ENCODE measurements at places on chromosomes 6 and 20.
A peak's percentile ranks its signal among the peaks of the same experiment; 100 is the strongest.

GRCh38 chr20:44302026-44302669, 8.9 kb downstream of the FITM2 start:
- DNase-seq, result no peak

DNA sequence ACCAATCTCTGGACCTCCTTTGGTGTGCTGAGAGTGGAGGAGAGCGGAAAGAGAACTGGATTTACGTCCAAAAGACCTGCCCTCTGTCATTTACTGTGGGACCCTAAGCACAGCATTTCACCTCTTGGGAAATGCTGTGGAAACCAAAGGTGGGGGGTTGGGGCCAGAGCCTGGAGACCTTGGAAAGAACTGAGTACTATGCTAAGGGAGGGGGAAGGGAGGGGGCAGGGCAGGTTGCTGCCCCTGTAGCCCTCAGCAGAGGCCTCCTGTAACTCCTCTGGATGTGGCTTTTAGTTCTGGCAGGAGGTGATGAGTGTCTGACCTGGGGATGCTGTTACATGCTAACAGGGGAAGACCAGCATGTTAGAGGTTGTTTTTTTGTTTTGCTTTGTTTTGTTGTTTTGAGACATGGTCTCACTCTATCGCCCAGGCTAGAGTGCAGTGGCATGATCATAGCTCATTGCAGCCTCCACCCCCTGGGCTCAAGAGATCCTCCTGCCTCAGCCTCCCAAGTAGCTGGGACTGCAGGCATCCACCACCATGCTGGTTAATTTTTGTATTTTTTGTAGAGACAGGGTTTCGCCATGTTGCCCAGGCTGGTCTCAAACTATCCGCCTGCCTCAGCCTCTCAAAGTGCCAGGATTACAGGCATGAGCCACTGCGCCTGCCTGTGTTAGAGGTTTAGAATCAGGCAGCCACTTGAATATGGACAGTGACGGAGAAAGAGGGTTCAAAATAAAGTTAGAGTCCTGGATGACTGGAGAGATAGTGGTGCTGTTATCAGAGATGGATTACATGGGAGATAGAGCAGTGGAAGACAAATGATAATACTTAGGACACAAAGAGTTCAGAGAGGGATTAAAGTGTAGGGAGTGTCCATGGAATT, 18.4 kb upstream of the PARD6B start:
- no peak for DNase-seq

GRCh38 chr6:121506761-121507754, 71.6 kb downstream of the GJA1 start:
- DNase-seq, result no peak

DNA sequence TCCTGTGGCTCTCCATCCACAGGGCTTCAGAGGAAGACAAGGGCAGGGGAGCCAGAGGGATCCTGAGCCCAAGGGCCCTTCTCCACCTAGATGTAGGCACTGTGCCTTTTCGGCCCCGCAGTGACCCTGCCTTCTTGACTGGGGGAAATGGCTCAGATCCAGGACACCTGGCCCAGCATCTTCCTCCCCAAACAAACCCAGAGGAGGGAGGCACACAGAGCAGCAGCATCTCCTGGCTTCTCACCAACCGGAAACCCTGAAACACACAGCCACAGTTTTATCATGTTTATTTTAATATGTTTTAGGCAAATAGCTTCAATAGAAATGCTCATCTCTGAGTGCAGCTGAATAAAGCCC, 84.5 kb upstream of the LRFN2 start:
- no peak for DNase-seq

GRCh38 chr20:26169506-26169905, 472.9 kb upstream of the ZNF337 start:
- no peak for DNase-seq

DNA sequence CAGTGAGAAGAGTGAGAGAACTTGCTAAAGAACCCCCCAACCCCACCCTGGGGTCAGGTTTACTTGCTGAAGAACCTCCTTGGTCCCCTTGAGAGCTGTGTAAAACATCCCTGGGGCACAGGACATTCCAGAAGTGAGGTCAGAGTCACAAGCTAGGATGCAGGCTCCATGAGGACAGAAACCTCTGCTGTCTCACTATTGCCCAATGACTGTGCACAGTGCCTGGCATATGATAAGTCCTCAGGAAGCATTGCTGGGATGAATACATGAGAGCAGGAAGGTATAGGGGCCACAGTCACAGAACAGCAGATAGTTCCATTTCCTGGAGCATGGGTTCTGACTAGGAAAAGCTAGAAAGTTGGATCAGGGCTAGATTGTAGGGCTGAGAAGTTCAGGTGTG, 18.4 kb downstream of the NT5E start:
- DNase-seq, result no peak

DNA sequence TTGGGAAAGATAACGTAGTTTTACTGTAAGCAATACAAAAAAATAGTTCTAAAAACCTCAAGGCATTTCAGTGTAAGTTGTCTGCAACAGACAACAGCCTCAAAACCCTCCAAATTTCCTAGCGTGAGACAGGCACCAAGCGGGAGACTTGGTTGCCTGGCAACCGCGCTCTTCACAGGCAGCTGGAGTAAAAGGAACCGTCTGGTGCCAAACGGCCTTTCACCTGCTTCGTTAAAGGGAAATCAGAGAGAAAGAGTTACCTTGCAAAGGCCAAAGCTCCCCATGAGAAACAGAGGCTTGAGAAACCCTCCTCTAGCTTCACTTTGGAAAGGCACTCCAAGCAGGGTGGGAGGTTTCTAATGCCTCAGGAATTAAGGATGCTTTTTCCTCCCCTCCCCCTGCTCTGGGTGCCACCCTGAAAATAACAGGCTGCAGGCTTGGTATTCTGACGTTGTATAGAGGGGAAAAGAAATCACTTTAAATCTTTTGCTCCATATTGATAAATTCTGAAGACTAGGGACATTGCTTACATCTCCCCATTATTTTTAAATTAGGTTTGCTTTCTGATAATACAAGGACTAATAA, 129.7 kb upstream of the UFL1 start:
- DNase-seq, result peak; percentile 4

DNA sequence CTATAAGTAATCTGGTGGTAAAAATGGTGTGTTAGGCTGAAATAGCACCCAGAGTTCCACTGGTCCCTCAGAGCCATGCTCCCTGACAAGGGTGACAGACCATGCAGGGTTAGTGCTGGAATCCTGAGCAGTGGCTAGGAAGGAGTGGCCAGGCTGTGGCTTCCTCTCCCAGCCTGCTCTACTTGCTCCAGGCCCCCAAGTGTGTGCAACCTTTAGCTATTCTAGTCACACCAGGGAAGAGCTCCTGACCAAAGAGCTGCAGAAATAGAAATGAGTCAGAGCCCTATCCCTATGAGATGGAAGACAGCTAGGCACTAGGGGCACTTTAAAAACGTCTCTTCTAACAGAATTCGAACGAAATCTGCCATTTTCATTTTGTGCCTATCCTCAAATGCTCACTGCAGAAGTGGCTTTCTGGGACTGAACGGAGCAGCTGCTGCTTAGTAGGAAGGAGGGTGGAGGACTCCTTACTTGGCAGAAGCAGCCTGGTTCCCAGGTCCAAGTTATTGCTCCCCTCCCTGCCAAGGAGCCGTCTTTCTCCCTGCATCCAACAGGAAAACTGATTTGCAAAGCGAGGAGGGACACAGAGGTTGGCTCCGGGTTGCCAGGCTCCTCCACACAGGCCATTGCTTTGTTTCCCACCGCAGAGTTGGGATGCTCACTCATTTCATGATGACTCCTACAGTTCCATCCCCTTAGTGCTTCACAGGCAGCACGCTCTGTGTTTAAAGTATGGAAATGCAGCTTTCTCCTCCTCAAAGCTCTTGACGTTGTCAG, 754.5 kb downstream of the C6orf118 start:
- no peak for DNase-seq

DNA sequence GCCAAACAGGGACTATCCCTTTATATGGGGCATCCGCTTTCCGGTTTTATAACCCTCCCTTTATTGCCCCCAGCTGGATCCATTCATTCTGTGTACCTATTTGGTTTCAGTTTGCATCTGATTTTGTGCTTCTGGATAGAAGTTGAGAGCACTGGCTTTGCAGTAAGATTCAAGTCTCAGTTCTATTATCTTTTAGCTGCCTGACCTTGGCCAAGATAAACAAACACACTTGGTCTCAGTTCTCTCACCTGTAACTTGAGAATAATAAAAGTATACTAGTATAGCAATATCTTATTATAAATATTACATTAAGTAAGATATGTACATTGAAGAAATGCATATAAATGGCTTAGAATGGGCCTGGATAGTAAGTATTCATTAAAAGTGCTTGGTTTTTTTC, 182.4 kb upstream of the TSHZ2 start:
- no peak for DNase-seq
